RPMI8226 (cell line): ENCODE measurements at places on chromosomes 7 and 10.
A peak's percentile ranks its signal among the peaks of the same experiment; 100 is the strongest.

DNA sequence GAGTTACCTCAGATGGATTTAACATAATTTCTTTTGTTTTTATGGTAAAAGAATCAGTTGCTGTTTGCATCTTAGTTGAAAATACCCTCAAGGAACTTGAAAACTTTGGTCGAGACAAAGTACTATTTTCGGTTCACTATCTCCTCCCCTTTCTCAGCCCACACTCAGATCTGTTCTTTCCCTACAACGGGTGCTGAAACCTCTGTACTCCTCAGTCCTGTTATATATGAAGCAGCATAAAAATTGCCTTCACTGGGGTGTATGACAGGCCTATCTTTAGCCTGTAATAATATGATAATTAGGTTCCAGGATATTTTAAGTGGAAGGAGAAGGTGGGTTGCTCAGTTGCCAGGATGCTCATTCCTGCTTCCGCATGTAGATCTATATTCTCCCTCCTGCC, 105.2 kb upstream of the NOBOX start:
- DNase-seq, result no peak

- DNase-seq, result no peak
Measured at GRCh38 chr10:132873395-132873794, 69.0 kb downstream of the CFAP46 start.

GRCh38 chr10:29970576-29970975, 88.8 kb downstream of the JCAD start:
- DNase-seq, result no peak

- DNase-seq, result peak; percentile 55
Measured at GRCh38 chr10:110568055-110568735, 700 bp downstream of the SMC3 start.

DNA sequence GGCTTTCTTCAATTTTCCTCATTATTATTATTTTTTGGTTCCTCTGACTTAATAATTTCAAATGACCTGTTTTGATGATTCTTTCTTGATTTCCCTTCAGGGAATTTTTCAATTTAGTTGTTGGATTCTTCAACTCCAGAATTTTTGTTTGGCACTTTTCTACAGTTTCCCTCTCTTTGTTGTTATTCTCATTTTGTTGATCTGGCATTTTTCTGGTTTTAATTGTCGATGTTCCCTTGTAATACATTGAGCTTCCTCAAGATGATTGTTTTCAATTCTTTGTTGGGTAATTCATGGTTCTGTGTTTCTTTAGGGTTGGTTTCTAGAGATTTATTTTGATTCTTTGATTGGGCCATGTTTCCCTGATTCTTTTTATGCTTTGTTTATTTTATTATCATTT, 67.8 kb upstream of the DNAJC1 start:
- DNase-seq, result no peak

GRCh38 chr7:94481279-94481678, 28.3 kb upstream of the CASD1 start:
- DNase-seq, result no peak

GRCh38 chr7:15922002-15922401, 235.5 kb upstream of the MEOX2 start:
- DNase-seq, result no peak

GRCh38 chr7:151058781-151059366, 515 bp upstream of the SLC4A2 start:
- DNase-seq, result peak; percentile 16

DNA sequence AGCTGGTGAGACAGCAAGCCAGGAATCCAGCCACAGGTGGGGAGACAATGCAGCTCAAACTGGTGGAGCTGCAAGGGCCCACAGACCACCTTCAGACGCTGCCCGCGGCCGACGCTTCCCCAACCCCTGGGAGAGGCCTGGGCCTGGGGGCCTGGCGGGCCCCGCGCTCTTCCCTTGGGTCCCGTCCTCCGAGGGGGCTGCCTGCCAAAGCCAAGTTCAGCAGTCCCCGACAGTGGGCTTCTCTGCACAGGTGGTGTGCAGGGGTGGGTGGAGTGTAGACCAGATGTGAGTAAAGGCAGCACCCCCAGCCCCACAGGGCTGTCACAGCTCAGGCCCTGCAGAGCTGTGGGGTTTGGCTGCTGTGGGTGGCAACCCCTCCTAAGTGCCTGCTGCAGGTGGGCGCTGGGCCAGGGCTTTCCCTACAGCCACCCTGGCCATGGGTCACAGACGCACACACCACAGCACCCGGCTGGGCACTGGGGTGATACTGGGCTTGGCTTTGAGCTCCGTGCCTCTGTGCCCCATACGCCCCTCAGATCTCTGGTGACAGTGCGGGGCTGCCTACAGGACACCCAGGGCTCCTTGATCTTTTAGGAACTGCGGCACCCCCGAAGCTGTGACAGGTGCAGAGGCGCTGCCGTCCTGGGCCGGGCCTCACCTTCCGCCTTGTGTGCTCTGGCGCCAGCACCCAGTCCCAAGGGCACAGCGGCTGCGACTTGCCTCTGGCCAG, 20.5 kb downstream of the BNIP3 start:
- DNase-seq, result no peak

DNA sequence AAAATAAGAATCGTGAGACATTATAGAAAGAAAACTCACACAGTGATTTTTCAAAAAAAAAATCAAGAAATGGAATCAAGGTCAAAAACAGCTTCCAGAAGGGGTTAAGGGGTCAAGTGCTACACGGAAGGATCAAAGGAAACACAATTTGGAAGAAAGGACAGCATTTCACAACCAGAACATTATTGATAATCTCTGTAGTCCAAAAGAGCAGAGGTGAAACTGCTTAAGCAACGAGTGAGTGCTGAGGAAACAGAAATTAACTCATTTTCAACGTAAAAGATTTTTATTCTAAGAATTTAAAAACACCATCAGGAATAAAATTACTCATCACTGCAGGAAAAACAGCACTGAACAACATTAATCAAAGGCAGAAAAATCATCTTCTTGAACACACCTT, 23.5 kb downstream of the MINDY3 start:
- no peak for DNase-seq

- DNase-seq, result no peak
Measured at GRCh38 chr10:773562-774161, 84.2 kb upstream of the DIP2C start.

DNA sequence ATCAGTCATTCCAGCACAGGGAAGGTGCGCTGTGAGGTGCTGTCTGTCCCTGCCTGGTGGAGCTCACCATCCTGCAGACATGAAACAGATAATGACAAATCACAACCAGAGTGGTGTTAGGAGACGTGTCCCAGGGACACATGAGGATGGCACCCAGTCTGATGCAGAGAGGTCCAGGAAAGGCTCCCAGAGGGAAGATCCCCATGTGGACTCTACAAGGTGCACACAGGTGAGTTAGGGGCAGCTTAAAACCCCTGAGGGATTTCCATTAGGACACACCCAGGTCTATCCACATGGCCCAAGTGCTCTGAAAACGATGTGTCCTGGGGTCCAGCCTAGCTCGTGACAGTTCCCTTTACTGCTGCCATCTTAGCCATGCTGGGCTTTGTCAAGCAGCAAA, 91.4 kb downstream of the ADARB2 start:
- no peak for DNase-seq

DNA sequence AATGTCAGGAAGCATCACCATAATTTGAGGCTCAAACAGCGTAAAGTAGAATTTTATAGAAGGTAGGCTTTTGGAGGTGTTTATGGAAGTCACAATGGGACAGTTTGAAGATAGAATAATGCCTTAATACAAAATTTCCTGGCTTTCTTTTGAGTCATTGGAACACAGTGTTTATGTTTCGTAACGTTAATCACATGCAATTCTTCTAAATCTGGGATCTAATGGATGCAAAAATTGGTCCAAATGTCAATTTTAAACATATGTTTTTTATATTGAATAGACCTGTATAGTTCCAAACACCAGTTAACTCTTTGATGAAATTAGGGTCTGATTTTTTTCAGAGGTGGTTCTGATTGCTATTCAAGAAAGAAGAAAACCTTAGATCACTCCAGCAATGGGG, 86.5 kb upstream of the HPS1 start:
- no peak for DNase-seq

GRCh38 chr10:119103903-119104653, at the start of gene DENND10:
Gene DENND10, plus strand, starts transcription at chr10:119104113. Its CDS starts 30 bp downstream, at chr10:119104143.
- peak; percentile 70 for DNase-seq

- DNase-seq, result no peak
Measured at GRCh38 chr7:38568497-38568896, 62.7 kb downstream of the AMPH start.

DNA sequence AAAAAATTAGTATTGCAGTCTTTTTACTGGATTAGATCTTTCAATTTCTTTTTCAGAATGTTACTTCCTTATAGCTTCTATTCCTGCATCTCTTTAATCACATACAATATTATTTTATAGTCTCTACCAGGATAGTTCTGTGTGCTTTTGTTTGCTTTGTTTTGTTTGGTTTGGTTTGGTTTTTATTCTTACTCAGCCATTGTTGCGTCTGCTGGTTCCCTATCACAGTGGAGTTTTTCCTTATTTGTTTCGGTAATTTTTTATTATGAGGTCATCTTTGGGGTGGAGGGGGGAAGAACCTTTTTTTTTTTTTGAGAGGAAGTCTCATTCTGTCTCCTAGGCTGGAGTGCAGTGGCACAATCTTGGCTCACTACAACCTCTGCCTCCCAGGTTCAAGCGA, 9.0 kb upstream of the BAIAP2L1 start:
- DNase-seq, result no peak

DNA sequence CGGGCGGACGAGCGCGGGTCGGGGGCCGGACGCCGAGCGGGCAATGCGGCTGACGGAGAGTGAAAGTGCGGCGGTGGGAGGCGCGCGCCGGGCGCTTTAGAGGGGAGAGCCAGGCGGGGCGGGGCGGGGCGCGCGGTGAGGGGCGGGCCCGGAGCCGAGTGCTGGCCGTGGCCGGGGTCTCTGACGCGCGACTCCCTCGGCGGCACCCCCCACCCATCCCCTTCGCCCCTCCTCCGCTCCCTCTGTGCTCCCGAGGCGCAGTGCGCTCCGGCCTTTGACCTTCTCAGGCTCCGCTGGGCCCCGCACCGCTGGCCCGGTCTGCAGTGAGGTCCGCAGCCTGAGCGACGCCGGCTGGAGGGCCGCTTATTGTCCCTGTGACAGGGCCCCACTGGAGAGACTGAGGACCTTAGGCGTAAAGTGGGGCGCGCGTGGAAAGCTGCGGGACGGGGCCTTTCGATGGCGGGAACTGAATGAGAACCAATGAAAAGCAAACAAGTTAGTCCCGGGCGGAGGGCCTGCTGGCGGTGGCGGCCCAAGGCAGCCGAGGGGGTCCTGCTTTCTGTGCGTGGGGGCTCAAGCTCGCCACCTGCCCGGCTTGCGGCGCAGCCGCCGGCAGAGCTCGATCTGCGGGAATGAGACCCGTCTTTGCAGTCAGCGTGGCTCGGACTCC, at the start of gene CXCL12:
Gene CXCL12 (minus strand): TSS at position 72 of the 670 bp plus-strand sequence. CDS start 92 bp downstream, outside the sequence.
- DNase-seq, result peak; percentile 66

DNA sequence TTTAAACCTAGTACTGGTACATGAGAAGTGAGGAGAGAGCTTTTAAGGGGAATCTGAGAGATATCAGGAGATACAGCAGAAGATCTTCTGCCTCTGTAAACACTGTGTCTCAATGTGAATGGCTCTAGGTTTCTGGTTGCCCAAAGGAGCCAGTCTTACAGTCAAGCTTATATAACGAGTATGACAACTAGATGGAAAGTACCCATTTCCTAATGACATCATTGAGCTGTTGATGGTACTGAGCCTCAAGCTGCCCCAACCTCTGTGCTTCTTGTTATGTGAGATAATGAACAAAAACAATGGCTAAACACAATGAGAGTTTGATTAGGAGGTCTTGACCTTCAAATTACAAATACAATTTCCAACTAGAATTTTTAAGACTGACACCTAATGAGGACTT, 451.5 kb downstream of the SORCS1 start:
- DNase-seq, result no peak

GRCh38 chr10:100878291-100878910, 34.4 kb upstream of the SLF2 start:
- DNase-seq, result peak; percentile 68

DNA sequence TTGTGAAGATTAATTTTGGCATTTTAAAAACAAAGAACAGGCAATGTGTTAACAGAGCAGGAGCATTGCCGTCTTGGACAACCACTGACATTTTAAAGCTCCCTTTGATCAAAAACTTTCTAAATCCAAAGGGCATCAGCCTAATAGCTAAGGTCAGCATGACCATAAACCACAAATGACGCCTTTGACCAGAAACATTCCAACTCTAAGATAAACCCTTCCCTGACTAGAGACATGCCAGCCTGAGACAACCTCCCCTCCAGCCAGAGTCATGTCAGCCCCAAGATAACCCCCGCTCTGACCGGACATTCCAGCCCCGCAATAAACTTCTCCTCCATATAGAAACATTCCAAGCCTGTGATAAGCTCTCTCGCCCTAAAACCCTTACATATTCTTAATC, 949.4 kb upstream of the POT1 start:
- DNase-seq, result no peak
